ENCODE measurements at places on chromosomes 4 and X.

- no peak for DNase-seq
These were observed 53.0 kb upstream of the RAPGEF2 start for GRCh38 chr4:159049780-159050375.

- DNase-seq = no peak
These were observed 580 bp upstream of the MMGT1 start for GRCh38 chrX:135974279-135974856.

GRCh38 chr4:133498149-133498548 is 349.1 kb downstream of the PCDH10 start:
- DNase-seq = no peak

- DNase-seq = no peak
These were observed 108.0 kb upstream of the PBDC1 start for GRCh38 chrX:76064825-76065224.

GRCh38 chr4:184616633-184617551 is 32.4 kb downstream of the CASP3 start:
- peak; percentile 64 for DNase-seq

DNA sequence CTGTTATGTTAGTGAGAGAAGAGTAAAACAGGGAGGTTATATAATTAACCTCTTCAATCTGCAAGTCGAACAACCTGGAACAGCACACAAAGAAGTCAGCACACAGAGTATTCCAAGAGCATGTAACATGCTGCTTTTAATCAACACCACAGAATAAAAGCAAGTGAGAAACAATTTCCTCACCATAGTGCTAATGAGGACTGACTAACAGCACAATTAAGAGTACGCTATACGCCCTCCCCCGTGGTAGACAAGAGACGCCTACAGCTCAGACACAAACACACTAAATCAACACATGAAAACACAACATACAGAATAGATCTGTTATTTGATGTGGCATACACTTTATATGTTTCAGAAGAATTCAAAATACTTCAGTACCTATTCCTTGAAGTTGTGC is 103.0 kb downstream of the PPP3CA start:
- no peak for DNase-seq

DNA sequence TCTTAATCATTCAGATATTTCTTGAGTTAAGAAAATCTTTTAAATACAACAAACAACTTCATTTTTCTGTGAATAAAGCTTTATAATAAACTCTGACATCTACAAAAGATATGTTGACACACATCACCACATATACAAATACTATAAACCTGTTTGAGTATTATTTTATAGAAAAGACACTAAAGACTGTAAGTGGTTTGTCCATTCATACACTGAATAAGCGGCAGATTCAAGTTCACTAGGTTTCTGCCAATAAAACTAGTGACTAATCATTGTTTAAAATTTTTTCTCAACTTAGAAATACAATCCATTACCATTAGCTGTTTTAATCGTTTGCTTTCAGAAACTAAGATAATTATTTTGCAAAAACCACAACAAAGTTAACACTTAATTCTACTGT is 1900.0 kb downstream of the C4orf33 start:
- DNase-seq = no peak
